Activated T-helper 9 cell treated with anti-CD3 and anti-CD28 coated beads, Interleukin-2, amount 50 U/mL, for 16 hours (primary cell): ENCODE measurements at places on chromosomes 7 and 10.

DNA sequence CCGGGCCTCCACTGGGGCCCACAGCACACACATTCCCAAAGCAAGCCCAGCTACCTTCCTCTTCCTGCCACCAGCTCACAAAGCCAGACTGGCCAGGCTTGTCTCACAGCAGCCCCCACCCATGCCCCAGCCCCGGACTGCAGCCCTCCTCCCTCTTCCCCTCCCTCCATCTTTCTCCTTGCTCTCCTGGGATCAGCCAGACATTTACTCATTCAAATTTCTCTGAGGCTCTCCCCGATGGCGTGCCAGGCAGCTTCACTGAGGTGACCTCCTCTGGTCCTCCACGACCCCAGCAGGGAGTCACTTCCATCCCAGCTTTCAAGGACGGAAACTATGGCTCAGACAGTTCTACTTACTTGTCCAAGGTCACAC lies 187.5 kb downstream of the GRID1 start:
- no peak for DNase-seq

GRCh38 chr7:16773326-16773725 lies 19.8 kb downstream of the TSPAN13 start:
- no peak for DNase-seq

DNA sequence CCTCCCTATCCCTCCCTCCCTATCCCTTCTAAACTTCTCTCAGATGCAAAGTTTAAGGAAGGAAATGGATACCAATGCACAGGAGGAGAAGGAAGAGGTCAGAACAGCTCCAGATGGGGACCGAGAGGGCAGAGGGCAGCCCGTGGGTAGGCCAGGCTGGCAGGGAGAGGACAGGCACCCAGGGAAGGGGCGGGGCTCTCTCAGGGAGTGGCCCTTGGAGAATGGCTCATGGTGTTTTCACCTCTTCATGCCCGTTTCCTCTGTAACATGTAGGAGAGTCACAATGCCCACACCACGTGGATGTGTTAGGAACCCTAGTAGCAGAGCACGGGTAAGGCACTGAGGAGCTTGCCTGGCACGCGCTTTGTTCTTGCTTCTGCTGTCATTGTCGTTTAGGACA lies 264.5 kb downstream of the CELF2 start:
- DNase-seq: no peak

DNA sequence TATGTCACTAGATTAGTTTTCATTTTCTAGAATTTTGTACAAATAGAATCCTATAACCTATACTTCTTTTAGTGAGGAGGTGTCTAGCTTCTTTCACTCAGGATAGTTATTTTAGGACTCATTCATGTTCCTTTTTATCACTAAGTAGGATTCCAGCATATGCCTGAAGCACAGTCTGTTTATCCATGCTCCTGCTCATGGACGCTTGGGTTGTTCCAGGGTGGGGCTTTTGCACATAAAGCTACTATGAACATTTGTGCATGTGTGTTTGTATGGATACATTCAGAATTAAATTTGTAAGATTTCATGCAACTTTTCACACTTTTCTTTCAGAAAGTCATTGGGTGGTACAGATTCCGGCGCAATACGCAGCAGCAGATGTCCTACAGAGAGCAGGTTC lies 24.6 kb downstream of the ABRAXAS2 start:
- no peak for DNase-seq

DNA sequence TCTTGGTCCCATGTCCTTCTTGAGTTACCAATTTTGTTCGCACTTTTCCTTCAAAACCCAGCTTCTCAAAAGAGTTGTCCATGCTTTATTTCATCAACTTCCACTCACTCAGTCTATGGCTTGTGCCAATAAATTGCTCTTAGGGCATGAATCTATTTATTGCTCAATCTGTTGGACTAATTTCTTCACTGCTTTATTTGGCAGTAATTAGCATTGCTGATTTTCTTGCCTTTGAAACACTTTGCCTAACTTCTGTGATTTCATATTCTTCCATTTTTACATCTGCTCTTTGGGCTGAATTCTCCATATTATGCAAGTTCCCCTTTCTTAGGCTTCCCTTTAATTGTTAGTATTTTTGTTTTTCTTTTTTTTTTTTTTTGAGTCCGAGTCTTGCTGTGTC lies 16.8 kb downstream of the DLD start:
- no peak for DNase-seq

DNA sequence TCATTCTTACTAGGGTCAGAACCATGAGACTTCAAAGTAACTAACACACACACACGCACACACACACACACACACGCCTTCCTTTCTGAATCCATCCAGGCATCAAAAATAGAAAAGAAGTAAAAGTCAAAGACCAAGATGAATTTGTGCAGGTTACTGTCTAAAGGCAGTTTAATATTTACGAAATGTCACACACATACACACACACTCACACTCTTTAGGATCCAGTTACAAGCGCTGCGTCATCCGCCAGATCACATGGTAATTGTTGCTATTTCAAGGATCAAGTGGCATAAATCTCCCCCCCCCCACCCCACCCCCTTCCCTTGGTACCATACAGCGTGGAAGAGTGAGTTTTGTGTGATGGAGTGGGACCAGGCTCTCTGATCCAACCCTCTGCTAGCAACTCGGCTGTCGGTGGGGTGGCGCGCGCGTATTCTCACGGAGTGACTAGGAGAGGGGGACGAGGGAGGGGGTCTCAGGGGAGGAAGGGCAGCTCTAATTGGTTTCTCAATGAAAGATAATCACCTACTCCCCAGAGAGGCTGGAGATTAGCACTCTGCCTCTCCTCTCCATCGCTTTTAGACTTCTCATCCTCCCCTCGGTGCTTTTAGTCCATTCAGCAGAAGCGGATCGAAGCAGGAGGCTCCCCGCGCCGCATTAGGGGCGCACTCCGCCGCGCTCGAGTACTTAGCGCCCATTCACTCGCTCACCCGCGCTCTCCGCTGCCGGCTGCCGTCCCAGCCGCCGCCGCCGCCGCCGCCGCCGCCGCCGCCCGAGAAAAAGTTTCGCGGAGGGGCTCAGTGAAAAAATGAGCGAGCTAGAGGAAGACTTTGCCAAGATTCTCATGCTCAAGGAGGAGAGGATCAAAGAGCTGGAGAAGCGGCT lies 83.5 kb upstream of the PRKG1 start:
- DNase-seq: no peak

DNA sequence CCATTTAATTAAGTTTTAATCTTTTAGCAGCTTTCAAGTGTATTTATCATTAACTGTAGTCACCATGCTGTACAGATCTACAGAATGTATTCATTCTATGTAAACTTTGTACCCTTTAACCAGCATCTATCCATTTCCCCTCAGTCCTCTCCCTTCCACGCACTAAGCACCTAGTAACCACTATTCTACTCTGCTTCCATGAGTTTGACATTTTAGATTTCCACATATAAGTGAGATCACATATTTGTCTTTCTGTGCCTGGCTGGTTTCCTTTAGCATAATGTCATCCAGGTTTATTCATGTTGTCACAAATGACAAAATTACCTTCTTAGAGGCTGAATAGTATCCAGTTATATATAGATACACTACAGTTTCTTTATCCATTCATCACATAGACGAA lies 79.7 kb downstream of the BTAF1 start:
- no peak for DNase-seq

DNA sequence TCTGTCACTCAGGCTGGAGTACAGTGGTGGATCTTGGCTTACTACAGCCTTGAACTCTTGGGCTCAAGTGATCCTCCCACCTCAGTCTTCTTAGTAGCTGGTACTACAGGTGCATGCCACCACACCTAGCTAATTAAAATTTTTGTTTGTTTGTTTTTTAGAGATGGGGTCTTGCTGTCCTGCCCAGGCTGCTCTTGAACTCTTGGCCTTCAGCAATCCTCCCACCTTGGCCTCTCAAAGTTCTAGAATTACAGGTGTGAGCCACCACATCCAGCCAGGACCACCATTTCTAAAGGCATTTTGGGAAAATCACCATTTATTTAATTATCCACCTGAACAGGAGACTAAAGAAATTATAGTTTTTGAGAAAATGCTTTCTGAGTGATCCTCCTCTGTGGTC lies 252.3 kb downstream of the PRPF18 start:
- no peak for DNase-seq

DNA sequence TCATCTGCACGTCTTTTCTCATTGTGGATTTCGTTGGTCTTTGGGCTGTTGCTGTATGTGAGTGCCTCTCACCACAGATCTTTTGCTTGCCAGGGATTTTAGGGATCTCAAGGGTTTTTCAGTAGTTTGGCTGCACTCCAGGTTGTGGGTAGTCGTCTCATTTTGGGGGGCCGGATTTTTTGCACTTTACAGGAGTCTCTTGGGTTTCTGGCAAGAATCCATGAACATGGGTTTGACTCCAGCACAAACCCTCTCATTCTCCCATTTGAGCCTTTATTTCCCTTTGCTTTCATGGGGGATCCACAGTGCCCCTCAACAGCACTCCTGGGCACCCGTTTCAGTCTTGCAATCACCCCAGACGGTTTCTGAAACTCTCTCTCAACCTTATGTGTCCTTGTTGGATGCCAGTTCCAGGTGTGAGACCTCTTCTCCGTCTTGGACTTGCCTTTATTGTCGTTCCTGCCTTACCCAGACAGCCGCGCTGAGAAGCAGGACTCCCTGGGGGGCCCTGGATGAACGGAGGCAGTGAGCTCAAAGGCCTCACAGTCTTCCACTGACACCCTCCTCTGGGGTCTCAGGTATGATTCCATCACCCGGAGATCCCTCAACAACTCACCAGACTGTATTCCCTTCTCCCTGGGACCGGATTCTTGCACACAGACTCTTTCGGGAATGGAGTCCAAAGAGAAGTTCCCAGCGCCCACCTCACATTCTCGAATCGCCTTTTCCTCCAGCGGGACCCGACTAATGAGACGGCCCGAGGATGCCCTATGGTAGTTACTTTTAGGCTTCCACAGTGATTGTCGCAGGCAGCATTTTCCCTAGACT lies 18.8 kb upstream of the ZNF273 start:
- DNase-seq: no peak

DNA sequence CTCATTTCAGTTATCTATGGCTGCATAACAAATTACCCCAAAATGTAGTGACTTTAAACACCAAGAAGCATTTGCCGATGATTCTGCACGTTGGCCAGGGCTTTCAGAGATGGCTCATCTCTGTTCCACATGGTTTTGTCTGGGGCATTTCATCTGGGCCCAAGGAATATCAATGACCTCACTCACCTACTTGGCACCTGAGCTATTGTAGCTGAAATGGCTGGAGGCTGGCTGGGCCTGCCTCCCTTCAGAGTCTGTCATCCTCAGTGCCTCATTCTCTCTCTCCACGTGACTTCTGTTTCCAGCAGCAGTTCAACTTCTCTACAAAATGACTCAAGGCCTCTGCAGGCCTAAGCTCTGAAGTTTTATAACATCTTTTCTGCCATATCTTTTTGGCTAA lies 119.4 kb upstream of the PRR15 start:
- DNase-seq: no peak

- DNase-seq: no peak
These were observed 418.9 kb downstream of the ZNF716 start for GRCh38 chr7:57868771-57869483.

DNA sequence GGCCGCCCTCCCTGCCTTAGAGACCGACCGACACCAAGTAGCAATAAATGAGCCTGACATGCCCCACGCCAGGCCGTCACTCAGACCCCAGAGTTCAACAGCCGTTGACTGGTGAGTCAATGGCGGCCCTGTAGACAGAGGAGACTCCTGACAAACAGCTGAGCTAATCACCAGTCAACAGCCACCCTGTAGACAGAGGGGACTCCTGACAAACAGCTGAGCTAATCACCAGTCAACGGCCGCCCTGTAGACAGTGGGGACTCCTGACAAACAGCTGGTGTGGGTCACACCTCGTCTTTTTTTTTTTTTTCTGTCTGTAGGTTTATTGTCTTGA lies 16.9 kb upstream of the KNDC1 start:
- no peak for DNase-seq

DNA sequence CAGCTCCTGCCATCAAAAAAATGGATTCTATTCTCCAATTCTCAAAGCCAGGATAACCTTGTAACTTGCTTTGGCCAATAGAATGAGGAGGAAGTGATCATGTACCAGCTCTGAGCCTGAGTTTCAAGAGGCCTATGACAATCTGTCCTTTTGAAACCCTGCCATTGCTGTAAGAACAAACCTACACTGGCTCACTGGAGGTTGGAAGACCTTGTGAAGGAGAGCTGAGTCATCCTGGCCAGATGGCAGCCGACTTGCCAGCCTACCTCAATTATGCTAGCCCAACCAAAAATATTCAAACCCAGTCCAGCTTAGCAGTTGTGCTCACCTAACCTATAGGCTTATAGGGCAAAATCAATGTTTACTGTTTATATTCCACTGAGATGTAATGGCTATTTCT lies 93.0 kb downstream of the HGF start:
- DNase-seq: no peak

DNA sequence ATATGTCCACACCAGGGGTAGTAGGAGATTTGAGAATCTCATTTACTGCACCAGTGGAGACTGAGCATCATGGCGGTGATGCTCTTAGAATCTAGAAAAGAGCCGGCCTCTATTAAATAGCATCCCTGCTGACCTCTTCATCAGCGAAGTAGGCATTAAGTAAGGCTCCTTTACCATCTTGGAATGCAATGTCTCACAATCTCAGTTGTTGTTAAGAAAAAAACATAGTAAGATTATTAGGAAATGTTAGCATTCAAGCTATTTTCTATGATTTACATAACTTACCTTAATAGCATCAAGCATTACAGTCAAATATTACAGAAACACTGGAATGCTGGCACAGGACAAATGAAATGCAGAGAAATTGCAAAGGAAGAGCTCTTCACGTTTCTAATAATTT lies 54.5 kb downstream of the ORC5 start:
- no peak for DNase-seq

DNA sequence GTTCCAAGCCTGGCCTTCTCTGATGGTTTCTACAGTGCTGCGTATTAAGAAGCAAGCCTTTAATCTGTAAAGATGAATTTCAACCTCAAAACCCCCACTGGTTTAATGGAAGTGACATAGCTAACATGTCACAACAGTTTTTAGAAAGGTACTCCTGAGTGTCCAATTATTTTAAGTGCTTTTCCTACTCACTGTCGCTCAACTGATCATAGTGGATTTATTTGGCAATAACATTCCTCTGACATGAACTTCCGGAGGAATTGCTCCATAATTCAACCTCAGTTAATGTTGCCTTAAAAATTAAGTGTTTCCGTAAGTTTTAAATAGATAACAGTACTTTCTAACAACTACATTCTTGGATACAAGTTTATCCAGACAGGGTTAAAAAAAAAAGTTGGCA lies 57.5 kb downstream of the AGMO start:
- no peak for DNase-seq

DNA sequence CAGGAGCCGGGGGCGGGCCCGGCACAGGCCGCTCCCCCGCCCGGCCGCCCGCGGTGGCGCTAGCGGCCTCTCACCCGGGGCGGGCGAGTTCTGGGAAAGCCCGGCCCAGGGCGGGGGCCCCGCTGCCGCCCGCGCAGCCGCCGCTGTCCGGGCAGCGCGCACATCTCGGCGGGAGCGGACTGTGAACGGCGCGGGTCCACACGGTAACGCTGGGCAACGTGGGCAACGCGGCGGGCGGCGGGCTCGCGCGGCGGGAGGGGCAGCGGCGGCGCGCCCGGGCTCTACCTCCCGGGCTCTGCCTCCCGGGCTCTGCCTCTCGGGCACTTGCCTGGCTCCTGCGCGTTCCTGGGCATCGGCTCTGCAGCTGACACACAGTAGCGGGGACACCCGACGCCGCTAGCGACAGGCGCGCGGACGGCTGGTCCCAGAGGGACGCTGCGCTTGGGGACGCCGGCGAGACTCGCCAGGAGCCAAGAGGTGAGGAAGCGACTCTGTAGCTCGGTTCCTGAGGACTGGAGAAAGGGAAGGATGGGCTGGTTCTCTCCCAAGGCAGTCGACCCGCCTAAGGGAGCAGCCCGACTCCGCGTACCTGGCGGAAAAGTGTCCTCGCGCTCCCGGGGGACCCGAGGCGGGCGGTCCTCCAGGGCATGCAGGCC lies at the start of gene PLCE1:
Gene PLCE1 (plus strand): TSS at position 150 of the 656 bp plus-strand sequence. CDS start 37,116 bp downstream, outside the sequence.
- DNase-seq: no peak
